ENCODE measurements at places on chromosomes 5 and 9.
A peak's percentile ranks its signal among the peaks of the same experiment; 100 is the strongest.

GRCh38 chr5:180159756-180160155 lies 49.3 kb downstream of the RASGEF1C start:
- DNase-seq: no peak

- no peak for DNase-seq
These were observed 84.5 kb downstream of the FOXD1 start for GRCh38 chr5:73363911-73364730.

DNA sequence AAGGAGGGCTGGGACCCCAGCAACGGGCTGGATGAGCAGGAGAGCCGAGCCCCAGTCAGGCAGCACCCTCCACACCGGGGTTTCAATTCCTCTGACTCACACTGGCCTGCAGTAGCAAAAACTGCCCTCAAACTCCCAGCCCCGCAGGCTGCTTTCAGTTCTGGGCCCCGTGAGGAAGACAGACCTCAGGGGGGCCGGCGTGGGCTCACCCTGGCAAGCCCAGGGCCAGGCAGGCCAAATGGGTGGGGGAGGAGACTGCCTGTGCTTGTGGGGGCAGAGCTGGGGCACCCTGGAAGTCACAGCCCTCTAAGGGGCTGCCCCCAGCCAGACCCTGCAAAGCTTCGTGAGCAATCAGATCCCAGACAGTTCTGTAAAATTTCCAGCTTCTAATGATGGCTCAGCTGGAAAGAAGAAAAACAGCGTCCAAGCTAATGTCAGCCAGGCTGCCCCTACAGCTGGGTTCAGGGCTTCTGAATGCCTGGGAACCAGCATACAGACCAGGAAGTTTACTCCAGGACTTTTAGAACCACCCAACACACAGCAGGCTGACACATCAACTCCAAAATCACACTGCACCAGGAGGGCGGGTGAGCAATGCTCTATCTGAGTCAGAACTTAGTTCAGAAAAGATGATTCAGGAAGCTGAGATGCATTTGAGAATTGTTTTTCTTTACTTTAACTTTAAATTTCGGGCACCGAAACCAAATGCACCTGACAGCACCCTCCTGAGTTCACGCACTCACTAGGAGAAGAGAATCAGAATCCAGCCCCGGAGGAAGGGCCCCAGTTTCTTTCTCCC lies 34.7 kb downstream of the LPCAT1 start:
- no peak for DNase-seq

DNA sequence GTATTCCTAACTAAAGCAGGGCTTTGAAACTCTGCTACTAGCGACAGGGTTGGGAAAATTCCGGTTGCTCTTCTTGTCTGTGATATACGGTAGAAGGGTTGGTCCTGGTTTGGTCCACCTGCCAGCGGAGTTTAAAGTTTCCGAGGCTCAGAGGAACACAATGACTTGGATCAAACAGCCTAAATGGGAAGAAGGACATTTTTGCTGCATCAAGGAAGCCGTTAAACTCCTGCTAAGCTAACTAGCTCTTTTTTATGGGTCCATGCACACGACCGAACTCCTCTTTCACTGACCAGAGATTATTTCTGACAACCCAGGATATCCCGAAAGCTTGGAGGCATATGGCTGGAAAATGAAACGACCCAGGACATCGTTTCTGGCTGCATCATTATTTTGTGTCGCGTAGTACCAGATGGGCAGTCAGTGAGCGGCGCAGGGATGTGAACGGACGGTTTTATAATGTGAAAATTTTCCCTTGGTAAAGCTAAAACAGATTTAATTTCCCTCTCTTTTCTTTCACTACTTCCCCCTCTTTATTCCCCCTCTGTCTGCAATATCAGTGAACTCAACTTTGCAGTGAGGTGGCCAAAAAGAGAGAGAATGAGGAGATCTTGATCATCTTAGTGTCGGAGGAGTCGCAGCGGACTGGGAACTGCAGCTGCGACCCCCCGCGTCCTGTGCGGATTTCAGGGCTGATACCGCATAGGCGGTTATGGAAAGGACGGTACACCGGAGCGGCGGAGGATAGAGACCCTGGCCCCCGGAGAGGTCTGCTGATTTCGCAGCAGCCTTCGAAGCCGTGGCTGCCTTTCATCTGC lies at the start of gene LURAP1L:
LURAP1L (plus strand) TSS at position 160 of the 818 bp plus-strand sequence. CDS start 696 bp downstream, outside the sequence.
- peak; percentile 5 for DNase-seq

DNA sequence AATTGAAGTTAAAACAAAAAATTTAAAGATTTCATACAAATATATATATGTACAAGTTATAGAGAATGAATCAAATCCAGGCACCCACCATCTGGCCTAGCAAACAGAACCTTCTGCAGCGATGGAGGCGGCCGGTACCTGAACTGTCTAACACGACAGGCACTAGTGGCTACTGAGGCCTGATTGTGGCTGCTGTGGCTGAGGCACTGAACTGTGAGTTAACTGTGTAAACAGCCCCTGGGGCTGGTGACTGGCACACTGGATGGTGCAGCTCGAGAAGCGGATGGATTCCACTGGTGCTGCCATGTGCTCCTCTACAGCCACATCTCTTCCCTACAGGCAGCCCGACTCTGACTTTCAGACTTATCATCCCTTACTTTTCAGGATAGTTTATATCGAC lies 82.4 kb downstream of the RAPGEF1 start:
- no peak for DNase-seq

DNA sequence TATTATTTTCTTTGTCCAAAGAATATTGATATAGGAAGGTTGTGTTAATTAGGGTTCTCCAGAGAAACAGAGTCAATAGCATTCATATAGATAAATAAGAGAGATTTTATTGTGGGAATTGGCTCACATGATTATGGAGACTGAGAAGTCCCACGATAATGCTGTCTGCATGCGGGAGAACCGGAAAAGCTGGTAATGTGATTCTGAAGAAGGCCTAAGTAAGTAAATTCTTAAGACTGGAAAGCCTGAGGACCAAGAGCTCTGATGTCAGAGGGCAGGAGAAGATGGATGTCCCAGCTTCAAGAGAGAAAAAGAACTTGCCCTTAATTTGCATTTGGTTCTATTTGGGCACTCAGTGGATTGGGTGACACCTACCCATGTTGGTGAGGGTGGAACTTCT lies 307.4 kb upstream of the C9orf72 start:
- DNase-seq: no peak

DNA sequence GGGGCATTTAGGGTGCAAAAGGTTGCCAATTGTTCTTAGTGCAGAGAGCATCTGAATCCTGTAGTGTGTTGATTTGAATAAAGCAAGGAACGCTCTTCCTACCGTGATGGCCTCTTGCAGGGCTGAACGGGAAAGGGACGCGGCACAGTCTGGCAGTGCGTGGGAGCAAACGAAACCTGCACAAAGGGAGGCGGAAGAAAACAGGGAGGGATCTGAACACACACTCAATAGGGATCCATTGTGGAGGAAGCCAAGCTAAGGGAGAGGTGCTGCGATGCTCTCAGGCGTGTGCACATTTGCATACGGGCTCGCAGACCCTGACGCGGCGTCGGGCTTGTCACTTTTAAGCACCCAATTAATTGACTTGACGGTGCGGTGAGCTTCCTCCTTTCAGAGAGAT lies 414.0 kb upstream of the IRX1 start:
- DNase-seq: no peak

DNA sequence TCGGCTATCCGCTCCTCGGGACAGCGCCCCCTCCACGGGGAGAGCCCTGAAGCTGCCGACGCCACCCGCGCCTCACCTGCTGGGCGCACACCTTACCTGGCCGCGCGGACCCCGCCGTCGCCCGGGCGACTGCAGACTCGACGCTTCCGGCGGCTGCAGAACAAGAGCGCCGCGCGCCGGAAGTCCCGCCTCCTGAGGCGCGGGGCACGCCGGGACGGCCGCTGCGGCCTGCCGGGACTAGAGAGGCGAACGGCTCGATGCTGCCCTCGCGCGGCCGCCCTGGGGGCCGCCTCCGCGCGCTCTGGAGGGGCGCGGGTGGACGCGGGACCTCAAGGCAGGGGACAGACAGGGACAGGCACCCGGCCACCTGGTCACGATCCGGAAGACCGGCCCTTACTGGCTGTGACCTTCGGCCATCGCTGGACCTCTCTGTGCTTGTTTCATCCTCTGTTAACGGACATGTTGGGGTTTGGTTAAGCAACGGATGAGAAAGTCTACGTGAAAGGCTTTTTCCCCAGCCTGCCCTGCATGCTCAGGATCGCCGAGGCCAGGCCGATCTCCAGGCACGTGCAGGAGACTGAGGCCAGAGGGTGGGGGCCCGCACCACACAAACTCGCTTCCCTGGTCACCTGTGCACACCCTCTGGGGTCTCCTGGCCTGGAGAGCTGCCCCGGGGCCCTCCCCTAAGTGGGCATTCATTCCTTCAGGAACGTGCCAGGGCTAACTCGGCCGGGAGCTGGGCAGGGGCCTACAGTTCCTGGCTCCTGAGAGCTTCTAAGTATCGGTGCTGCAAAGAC lies at the start of gene SNAPC4:
SNAPC4 (minus strand) TSS at position 133 of the 797 bp plus-strand sequence. CDS start 1,742 bp downstream, outside the sequence.
- DNase-seq: peak; percentile 92

DNA sequence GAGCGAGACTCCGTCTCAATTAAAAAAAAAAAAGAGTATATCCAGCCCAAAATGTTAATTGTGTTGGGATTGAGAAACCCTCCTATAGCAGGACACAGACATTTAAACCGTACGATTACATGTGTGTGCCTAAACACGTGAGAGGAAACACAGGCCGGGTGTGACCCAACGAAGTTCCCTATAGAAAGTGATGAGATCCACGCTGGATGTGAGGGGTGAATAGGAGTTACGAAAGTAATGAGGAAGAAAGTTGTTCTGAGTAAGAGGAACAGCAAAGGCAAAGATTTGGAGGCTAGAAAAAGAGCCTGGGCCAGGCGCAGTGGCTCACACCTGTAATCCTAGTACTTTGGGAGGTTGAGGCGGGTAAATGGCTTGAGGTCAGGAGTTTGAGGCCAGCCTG lies 13.6 kb downstream of the NAIF1 start:
- DNase-seq: no peak

GRCh38 chr9:16337322-16338029 lies 533.0 kb downstream of the BNC2 start:
- peak; percentile 9 for DNase-seq

- DNase-seq: no peak
These were observed 11.0 kb downstream of the CCDC152 start for GRCh38 chr5:42767491-42768105.

GRCh38 chr5:134151723-134152122 lies 25.0 kb downstream of the SKP1 start:
- no peak for DNase-seq

DNA sequence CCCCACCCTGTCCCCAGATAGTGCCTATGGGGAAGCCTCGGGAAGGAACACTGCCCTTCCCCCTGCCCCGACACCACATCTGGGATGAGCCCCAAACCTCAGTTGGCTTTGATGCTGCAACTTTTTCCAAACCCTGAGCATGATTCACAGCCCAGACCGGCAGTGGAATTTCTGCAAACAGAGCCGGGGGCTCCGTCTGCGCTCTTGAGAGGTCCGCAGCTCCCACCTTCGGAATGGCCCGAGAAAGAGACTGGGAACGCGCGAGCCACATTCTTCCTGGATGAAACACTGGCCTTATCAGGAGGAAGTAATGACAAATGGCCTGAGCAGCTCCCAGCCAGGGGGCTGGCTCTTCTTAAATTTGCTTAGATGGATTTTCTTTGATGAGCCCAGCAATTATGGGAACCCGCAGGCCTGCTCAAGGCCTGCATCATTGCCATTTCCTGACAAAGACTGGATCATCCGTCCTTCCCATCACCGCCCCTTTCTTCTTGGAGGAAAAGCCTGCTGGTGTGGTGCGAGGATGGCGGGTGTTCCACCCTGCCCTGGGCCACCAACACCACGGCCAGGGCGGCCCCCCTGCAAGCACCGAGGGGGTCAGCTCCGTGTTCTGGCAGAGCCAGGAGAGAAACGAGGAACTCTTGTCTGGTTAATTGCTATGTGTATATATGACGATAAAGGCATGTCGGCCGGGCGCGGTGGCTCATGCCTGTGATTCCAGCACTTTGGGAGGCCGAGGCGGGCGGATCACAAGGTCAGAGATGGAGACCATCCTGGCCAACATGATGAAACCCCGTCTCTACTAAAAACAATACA lies 38.8 kb upstream of the COL5A1 start:
- DNase-seq: no peak

DNA sequence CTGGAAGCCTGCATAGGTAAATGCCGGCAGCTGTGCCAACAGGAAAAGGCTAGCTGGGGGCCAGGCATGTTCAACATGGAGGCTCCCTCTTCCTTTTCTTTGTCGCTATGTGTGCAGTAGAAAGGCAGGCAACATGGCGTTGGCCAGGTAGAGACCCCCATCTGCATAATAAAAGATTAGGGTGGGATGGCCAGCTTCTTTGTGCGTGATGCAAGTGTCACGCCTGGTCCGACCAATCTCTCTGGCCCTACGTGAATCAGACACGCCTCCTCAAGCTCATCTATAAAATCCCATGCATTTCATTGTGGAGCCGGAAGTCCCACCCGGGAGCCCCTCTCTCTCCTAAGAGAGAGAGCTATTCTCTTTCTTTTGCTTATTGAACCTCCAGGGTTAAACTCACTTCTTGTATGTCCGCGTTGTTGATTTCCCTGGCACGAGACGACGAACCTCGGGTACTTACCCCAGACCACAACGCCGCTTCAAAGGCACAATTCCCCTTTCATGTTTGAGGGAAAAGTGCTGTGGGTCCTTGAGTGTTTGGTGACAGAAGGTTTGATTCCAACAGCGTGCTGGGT lies 25.0 kb upstream of the C5orf47 start:
- DNase-seq: no peak

DNA sequence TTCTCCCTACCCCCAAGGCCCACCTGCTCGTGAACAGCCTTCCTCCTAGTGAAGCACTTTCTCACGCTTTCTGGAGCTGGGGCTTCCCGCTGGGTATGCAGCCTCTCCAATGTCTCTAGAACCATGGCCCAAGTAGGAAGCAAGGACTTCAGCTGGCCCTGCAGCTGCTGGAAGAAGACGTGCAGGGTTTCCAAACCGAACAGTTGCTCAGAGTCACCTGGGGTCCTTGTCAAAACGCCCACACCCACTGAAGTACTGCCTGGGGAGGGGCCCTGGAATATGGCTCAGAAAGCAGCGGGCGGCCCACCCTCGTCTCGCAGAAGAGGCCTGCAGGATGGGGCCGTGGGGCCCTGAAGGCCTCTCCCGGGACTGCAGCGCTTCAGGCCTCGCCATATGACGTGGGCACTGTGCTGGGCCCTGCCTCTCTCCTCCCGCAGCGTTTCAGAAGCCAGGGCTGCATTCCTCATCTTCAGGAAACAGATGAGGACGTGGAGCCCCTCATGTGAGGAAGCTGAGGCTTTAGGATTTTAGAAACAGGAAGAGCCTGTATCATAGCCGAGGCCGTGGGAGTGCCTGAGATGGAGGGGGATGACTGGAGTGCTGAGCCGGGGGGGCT lies 116.0 kb upstream of the LMX1B start:
- no peak for DNase-seq

Measured in NCI-H2171 (cell line).